GOT3 (cell line): ENCODE measurements at places on chromosomes 11 and 22.

GRCh38 chr11:121881806-121882205 is 234.2 kb downstream of the BLID start:
- DNase-seq = no peak

GRCh38 chr11:128904656-128905344 is 13.6 kb downstream of the KCNJ5 start:
- DNase-seq = no peak

DNA sequence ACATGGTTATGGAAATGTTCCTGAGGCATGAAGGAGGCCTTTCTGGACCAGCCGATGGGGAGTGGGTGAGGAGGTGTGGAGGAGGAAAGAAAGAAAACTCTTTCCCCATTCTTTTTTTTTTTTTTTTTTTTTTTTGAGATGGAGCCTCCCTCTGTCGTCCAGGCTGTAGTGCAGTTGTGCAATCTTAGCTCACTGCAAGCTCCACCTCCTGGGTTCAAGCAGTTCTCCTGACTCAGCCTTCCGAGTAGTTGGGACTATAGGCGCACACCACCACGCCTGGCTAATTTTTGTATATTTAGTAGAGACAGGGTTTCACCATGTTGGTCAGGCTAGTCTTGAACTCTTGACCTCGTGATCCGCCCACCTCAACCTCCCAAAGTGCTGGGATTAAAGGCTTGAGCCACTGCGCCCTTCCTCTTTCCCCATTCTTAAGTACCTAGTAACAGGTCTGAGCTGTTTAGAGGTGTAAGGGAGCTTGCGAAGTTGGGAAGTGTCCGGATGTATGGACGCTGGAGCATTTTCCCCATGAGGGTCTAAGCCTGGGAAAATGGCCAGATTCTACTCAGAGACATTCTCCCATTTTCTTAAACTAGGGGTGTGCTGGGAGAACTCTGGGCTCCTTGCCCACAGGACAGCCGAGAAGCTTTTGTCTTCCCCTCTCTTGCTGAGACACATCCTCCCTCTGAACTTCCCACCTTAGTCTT is 135.8 kb downstream of the TEAD1 start:
- DNase-seq = no peak

DNA sequence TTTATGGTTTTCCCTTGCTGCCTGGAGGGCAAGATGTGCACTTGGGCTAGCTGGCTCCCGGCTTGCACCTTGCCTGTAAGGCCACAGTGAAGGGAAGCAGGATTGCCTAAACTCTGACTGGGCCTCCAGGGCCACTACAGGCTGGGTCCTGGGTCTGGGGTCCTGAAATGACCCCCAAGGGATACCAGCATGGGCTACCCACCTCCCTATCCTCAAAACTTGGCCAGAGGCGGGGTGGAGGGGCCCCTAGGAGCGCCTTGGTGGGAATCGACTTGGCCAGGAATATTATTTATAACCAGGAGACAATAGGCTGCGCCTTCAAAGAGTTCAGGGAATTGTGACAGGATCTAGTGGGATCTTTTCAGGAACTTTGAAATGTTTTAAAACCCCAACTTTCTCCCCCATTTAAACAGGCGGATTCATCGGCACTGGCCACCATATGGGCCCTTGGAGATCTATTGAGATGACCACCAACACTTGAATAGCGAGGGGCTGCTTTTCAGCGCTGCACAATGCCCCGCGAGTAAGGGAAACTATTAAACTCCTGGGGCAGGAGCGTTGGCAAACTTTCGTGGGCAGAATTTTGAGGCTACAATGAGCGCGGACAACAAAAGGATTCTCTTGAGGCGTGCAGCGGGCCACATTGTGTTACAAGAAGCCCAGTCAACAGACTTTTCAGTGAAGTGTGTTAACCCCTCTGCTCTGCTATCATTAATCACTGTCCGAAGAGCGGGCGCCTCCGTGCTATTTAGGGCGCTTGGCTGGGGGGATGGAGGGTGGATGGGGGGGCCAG is 15.2 kb downstream of the PAX6 start:
- DNase-seq = no peak

DNA sequence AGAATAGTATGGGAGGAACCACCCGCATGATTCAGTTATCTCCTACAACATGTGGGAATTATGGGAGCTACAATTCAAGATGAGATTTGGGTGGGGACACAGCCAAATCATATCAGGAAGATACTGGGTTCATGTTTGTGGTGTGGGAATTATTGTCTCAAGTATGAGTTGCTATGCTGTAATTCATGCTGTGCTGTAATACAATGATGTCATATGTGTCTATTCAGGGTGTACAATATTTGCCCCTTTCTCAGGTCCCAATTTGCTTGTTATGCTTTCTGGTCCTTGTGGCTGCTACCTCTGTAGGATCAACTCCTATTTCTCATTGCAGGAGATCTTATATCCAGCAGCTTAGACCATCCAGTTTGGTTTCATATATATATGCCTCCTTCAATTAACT is 52.2 kb upstream of the ARHGAP20 start:
- DNase-seq = no peak

- no peak for DNase-seq
These were observed 36.4 kb upstream of the TREH start for GRCh38 chr11:118715837-118716260.

DNA sequence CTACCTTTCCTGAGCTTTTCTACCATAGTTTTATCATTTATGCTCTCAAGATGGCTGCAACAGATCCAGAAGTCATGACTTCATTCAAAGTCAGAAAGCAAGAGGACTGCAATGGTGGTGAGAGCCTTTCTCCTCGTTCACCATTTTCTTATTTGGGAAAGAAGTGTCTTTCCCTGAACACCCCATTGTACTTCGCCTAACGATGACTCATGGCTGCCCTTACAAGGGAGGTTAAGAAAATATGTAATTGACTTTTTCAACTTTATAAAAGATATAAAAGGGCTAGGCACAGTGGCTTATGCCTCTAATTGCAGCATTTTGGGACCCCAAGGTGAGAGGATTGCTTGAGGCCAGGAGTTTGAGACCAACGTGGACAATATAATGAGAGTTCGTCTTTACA is 541.7 kb downstream of the METTL15 start:
- DNase-seq = no peak

DNA sequence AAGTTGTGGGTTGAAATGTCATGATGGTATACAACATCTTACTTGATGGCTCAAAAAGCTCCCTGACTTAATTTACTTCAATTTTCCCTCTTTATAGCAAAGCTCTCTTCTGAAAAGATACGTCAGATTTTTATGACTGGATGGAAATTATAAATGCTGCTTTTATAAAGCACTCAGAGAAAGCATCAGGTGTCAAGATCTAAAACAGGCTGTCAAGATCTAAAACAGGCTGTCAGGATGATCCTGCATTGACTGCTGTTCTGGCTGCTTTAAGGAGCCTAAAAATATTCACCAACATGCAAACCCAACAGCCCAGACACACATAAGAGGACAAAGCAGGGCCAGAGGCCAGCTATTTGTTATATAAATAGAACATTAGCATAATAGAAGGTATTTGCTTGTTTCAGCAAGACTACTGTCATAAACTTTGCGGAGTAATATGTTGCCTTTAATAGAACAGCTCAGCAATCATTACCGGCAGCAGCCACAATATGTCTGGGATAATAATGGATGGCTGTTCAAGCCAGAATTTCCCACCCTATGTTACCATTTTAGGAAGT is 77.3 kb upstream of the ANO5 start:
- no peak for DNase-seq

- DNase-seq = no peak
These were observed 7.1 kb upstream of the VWA5A start for GRCh38 chr11:124108156-124108555.

GRCh38 chr22:38097058-38097457 is 13.1 kb upstream of the SLC16A8 start:
- DNase-seq = no peak

- no peak for DNase-seq
These were observed 16.4 kb upstream of the RFPL3 start for GRCh38 chr22:32341122-32341740.

- DNase-seq = no peak
These were observed 32.7 kb upstream of the FAR1 start for GRCh38 chr11:13635804-13636203.

GRCh38 chr11:834371-835316 is 1.9 kb downstream of the CD151 start:
- no peak for DNase-seq

DNA sequence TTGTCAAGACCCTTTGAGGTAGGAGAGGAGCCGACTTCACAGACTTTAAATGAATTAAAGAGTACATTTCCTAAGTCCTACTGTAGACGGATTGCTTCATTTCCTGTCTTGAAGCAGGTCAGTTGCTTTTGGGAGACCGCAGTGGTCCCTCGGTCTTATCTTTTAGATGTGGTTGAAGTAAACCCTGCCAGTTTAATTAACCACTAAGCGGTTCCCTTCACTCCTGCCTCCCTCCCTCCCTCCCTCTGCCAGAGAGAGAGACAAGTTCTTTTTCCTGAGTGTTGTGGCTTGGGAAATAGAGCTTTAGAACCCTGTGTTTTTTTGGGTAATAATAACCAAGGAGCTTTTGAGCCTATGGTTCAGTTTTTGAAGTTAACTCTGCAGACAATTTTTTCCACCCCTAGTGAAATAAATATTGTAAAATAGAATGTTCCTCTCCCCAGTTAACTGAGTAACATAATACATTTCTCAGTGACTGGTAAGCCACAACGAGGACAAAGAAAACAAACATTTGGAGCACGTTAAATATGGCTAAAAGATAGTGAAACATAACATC is 147.5 kb downstream of the LDLRAD3 start:
- DNase-seq = no peak

DNA sequence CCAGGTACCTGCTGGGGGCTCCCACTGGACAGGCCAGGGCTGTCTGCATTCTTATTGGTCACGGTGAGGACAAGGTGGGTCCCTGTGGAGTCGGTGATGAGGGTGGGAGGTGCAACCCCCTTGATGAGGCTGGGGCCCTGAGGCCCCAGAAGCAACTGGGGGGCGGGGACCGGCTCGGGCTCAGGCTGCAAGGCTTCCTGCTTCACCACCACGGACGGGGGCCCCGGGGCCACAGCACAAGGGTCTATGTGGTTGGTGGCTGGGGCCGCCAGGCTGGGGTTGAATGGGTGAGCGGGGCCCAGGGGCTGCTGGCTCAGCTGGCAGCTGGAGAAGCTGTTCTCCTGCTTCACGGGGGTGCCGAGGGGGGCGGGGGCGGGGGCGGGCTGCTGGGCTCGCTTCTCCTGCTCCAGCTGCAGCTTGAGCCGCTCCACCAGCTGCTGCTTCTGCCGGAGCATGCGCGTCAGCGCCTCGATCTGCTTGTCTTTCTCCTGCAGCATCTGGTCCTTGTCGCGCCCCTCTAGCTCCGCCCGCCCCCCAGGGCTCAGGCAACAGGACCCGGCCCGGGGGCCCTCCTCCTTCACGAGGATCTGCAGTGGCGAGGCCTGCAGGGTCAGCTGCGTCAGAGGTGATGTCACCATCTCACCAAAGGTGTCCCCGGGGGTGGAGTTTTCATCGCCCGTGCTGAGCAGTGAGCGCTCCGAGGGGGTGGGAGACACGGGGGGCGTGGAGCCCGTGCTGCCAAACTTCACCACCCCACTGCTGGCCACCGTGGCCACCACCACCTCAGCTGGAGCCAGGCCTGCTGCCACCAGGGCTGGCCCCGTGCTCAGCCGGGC is 48.2 kb downstream of the SGSM3 start:
- no peak for DNase-seq

DNA sequence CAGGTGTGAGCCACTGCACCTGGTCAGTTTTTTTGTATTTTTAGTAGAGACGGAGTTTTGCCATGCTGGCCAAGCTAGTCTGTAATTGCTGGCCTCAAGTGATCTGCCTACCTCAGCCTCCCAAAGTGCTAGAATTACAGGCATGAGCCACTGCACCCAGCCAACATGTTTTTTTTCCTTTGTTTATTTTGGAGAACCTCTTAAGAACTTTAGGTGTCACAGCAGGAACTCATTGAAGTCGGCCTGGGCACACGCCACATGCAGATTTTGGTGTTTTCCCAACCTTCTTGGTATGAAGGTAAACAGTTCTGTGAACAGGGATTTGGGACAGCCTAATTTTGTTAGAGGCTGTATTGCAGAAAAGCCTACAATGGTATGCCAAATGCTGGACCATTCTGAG is 9.4 kb downstream of the DIXDC1 start:
- DNase-seq = no peak

DNA sequence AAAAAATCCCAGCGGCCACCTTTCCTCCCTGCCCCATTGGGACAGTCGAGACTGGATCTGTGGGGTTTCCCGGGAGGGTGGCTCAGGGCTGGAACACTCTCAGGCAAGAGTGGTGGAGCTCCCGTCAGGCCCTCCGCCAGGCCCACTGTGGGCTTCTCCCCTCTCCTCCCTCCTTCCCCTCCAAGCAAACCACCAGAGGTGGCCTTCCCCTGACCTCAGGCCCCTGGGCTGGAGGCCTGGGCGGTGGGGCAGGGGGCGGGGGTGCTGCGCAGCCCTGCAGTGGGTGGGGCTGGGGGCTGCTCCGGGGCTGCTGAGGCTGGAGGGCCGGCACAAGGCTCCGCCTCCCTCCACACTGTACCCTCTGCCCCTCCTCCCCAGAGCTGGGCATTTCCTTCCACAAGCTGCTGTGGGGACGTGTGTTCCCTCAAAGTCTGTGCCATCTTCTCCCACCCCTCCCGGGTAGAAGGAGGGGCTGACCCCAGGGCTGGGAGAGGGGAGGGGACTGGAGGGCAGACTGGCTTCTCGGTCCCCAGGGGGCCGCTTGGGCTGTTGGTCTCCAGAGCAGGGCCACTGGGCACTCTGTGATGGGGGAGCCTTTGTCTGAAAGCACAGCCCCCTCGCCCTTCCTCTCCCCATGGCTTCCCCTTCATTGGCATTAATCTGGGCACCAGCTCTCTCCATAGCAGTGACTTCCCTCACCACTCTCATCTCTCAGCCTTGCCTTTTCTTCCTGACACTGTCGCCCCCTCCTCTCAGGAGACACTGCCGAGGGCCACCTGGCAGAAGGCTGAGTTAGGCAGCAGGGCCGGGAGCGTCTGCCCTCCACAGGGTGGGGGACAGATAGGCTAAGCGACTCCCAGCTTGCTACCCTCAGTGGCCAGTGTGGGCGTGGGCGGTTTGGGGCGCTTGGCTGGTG is 7.1 kb downstream of the RCOR2 start:
- no peak for DNase-seq

GRCh38 chr11:4983841-4984240 is 10.8 kb upstream of the OR51L1 start:
- no peak for DNase-seq

DNA sequence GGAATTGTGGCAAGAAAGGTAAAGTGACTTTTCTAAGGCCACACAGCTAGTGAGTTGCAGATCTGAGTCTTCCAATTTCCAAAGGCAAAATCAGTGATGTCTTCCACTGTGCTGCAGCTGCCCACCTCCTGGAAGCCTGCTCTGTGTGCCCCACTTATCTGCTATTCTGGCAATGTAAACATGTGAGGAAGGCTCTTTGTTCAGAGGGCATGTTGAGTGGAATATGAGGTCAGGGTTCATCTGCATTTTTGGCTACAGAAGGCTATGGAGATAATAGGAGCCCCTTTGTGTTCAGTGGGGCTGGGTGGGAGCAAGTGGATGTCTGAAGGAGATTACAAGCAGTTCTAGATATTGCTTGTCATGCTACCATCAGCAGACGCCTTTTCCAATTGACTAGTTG is 396.2 kb downstream of the BUD13 start:
- no peak for DNase-seq
